ENCODE measurements at places on chromosomes 16 and 17. TPM values are rescaled to one million over a fixed set of nuclear protein-coding genes. Genes with fewer than 3 reads are reported as not detected.

DNA sequence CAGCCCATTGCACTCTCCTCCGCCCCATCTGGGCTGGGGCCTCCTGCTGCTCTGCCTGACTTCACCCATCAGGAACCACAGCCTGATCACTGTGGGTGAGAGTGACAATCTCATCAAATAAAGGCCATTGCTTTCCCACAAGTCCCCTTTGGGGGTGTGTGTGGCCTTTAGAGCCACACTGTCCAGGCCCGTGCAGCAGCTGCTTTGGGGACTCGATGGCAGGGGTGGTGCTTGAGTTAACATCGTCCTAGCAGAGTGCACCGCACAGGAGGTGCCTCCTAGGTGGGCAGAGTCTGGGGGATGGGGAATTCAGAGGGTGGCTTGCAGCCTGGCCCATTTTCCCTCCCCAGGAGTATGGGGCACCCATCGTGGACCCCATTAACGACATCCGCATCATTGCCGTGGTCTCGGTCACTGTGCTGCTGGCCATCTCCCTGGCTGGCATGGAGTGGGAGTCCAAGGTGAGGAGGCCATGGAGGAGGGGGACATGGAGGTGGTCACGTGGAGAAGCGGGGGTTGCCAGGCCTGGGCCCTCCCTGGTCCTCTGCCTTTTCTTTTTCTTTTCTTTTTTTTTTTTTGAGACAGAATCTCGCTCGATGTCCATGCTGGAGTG lies 5.4 kb downstream of the SLC12A3 start:
- peaks cover 46% of the 10 kb centered on the region for H3K4me1 ChIP-seq
- H3K27ac ChIP-seq = peak overlapping the region; percentile 85
- peak overlapping the region; percentile 78 for H3K4me3 ChIP-seq

Gene HIGD1B
- total RNA-seq = not detected

DNA sequence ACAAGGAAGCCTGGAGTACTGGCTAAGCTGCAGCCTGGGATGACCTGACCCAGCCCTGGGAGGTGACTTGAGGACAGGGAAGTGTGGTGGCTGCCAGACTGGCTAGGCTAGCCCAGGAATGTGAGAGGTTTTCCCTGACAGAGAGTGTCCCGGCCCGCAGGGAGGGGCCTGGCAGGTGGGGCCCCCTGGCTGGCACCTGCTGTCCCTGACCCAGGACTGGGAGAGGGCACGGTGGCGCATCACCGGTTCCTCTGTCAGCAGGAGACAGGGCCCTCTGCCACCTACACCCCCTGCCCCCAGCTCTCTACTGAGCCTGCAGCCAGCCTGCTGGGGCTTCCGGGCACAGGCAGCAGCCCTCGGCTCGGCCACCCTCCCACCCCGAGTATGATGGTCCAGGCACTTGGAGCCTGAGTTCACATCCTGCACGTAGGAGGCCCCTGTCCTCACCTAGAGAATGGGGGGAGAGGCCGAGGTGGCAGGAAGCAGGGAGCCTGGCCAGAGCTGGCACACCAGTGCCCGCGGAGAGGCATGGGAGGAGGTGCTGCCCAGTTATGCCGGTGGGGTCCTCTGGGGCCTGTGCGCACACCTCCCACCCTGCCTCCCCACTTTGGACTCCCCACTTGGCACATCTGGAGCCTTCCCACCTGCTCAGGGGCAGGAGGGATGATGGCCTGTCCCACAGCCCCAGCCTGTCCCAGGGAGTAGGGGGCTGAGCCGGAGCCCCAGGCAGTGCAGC lies 528 bp downstream of the PRSS27 start:
- H3K36me3 ChIP-seq = no peaks in the 10 kb centered on the region
- DNase-seq = no peak
- H3K4me3 ChIP-seq = peak overlapping the region; percentile 52
- H3K4me1 ChIP-seq = peaks cover 15% of the 10 kb centered on the region
- H3K27ac ChIP-seq = no peak overlapping the region
- H3K27me3 ChIP-seq = peaks cover 6% of the 10 kb centered on the region

DNA sequence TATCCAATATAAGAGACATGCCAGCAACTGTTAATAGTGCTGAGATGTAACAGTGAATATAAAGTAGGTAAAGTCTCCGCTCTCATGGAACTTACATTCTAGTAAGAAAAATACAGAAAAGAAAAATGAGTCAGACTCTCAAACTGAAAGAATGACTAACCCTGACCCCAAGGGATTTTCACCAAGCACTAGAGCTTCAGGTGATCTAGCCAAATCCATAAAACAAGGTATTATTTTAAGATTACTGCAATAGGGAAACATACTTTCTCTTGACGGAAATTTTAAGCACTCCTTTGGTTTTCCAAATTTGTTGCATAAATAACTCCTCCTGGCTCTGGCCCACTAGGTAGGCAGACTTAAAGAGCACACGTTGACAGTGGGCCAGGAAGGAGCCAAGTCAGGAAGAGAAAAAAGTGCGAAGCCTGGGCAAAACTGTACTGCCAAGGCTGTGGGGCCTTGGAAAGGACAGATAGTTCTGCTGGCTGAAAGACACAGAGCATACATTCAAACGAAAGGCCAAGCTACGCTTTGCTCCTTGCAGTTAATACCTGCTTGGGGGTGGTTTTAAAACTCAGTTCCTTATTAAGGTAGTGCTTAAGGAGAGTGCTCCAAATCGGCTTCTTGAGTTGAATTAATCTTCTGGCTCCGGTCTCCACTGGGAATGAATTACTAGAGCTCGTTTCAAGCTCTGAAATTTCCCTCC lies 1.4 kb downstream of the GOT2 start:
- H3K36me3 ChIP-seq = peaks cover 9% of the 10 kb centered on the region
- H3K27ac ChIP-seq = peak overlapping the region; percentile 62
- peak overlapping the region; percentile 98 for H3K4me3 ChIP-seq
- H3K4me1 ChIP-seq = peaks cover 36% of the 10 kb centered on the region
- no peak for DNase-seq
- no peaks in the 10 kb centered on the region for H3K27me3 ChIP-seq

Gene PCGF2
- total RNA-seq = not detected

Gene P2RX1
- total RNA-seq = 26.0 TPM

- H3K4me1 ChIP-seq = peaks cover 45% of the 10 kb centered on the region
- H3K27ac ChIP-seq = peak overlapping the region; percentile 99
- no peaks in the 10 kb centered on the region for H3K27me3 ChIP-seq
- H3K36me3 ChIP-seq = peaks cover 88% of the 10 kb centered on the region
- no peak for DNase-seq
- no peak overlapping the region for H3K4me3 ChIP-seq
Observed at GRCh38 chr17:48057626-48058025, 9.5 kb downstream of the NFE2L1 start.

- H3K36me3 ChIP-seq = peaks cover 72% of the 10 kb centered on the region
- peaks cover 32% of the 10 kb centered on the region for H3K4me1 ChIP-seq
- H3K27me3 ChIP-seq = no peaks in the 10 kb centered on the region
Observed at GRCh38 chr16:14640538-14640937, 7.8 kb downstream of the BFAR start.

GRCh38 chr17:46726206-46726605 lies 92.3 kb downstream of the WNT3 start:
- no peak for DNase-seq
- peaks cover 61% of the 10 kb centered on the region for H3K36me3 ChIP-seq
- peaks cover 26% of the 10 kb centered on the region for H3K4me1 ChIP-seq
- no peaks in the 10 kb centered on the region for H3K27me3 ChIP-seq

Gene PIPOX
- total RNA-seq = 8.7 TPM

DNA sequence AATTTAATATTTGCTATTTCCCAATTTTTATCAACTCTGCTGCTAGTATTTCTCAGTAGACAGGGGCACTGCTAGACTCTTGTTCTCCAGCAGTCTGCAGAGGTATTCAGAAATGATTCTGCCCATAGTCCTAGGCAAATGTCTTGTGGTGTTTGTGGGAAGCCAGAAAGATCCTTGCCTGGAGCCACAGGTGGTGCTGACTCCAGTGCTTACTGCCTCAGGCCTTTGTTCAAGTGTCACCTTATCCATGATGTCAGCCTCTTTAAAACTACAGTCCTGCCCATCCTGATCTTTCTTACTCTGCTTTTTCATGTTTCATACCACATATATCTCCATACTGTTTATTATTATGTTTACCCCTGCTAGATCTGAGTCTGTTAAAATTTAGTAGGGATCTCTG lies 26.5 kb downstream of the ZSWIM7 start:
- no peak overlapping the region for H3K27ac ChIP-seq
- H3K36me3 ChIP-seq = peaks cover 29% of the 10 kb centered on the region

DNA sequence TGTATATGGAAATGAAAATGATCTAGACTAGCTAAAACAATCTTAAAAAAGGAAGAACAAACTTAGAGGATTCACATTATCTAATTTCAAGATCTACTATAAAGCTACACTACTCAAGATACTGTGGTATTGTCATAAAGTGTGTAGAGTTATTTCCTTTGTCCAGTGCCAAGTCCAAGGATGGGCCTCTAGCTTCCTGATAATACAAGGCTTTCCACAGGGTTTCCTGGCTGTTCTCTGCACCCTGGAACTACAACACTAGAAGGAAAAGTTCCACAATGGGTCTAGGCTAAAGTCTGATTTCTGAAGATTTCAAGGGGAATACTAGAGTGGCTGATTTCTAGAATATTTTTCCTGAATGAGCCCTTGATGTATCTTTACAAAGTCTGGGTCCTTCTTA lies 34.2 kb downstream of the TBC1D3B start:
- H3K27me3 ChIP-seq = no peaks in the 10 kb centered on the region
- peaks cover 39% of the 10 kb centered on the region for H3K4me1 ChIP-seq
- H3K27ac ChIP-seq = no peak overlapping the region
- H3K4me3 ChIP-seq = no peak overlapping the region
- no peak for DNase-seq
- H3K36me3 ChIP-seq = peaks cover 2% of the 10 kb centered on the region

Gene CLDN9
- total RNA-seq = not detected

Gene SPECC1
- total RNA-seq = 7.5 TPM

- H3K4me3 ChIP-seq = no peak overlapping the region
- no peak overlapping the region for H3K27ac ChIP-seq
- H3K4me1 ChIP-seq = peaks cover 27% of the 10 kb centered on the region
Observed at GRCh38 chr17:75850928-75851692, 4.0 kb downstream of the WBP2 start.

Gene TSPOAP1
- total RNA-seq = 22.5 TPM

Gene MT1H
- 1.3 TPM for total RNA-seq

Gene ZNF205
- total RNA-seq = not detected

Gene KRTAP3-2
- not detected for total RNA-seq

Gene PPL
- not detected for total RNA-seq

DNA sequence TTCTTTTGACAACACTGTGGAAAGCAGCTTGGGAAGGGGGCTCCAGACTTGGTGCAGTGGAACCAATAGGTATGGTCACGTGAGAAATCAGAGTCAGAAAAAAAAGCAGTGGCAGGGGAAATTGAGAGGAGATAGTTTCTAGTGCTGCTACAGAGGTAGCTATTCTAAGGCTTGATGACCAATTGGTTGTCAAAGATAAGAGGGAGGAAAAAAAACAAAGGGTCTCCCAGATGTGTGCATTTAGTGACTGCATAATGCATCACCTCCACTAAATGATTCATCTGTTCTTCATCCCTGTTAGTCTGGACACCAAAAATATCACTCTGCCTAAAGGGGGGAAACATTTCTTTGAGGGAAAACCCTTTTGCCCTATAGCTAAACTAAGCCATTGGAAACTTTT lies 56.5 kb downstream of the PIGL start:
- H3K36me3 ChIP-seq = peaks cover 5% of the 10 kb centered on the region
- no peak overlapping the region for H3K4me3 ChIP-seq
- H3K4me1 ChIP-seq = peaks cover 7% of the 10 kb centered on the region
- no peak overlapping the region for H3K27ac ChIP-seq
- no peak for DNase-seq

Gene CALB2
- total RNA-seq = not detected

Gene KRT33A
- not detected for total RNA-seq

Gene SGF29
- total RNA-seq = 34.1 TPM

DNA sequence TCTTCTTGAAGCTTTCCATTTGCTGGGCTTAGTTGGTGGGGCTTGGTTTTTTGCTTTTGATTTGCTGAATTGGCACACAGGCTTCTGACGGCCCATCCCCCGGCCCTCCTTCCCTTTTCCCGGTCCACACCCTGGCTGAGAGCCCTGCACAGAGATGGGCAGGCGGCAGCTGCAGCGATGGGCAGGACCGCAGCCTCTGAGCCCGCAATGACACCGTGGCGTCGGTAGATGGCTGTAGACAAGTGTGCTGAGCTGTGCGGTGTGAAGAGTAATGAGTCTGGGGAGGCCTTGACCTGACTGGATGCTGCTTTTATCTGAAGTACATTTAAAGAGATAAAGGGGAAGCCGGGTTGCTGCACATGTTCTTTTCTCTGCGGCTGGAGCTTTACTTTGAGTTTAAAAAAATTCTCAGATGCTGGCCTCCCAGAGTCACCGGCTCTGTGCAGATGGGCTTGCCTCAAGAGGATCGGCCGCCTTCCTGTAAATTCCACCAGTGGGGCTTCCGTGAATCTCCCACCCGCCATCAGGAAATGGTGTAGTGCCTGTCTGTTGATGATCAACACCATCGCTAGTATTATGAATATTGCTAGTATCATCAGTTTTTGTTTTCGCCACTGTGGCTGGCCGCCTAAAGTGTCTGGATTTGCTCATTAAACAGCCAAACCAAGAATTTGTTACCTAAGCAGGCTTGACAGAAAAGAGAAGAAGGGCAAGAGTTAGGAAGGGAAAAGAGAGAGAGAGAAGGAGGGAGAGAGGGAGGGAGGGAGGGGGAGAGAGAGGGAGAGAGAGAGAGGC lies 245.6 kb upstream of the RBFOX1 start:
- H3K36me3 ChIP-seq = no peaks in the 10 kb centered on the region
- no peak for DNase-seq
- H3K4me1 ChIP-seq = no peaks in the 10 kb centered on the region
- H3K27ac ChIP-seq = no peak overlapping the region
- no peaks in the 10 kb centered on the region for H3K27me3 ChIP-seq
- no peak overlapping the region for H3K4me3 ChIP-seq

- no peak for DNase-seq
- peak overlapping the region; percentile 10 for H3K27ac ChIP-seq
- peaks cover 25% of the 10 kb centered on the region for H3K4me1 ChIP-seq
- H3K27me3 ChIP-seq = no peaks in the 10 kb centered on the region
Observed at GRCh38 chr17:63819131-63819530, 8.1 kb upstream of the PSMC5 start.

Gene NKD1
- 1.5 TPM for total RNA-seq

- no peaks in the 10 kb centered on the region for H3K4me1 ChIP-seq
- no peak for DNase-seq
- H3K27ac ChIP-seq = no peak overlapping the region
- peaks cover 10% of the 10 kb centered on the region for H3K27me3 ChIP-seq
Observed at GRCh38 chr17:79066963-79067362, 7.7 kb upstream of the ENGASE start.

DNA sequence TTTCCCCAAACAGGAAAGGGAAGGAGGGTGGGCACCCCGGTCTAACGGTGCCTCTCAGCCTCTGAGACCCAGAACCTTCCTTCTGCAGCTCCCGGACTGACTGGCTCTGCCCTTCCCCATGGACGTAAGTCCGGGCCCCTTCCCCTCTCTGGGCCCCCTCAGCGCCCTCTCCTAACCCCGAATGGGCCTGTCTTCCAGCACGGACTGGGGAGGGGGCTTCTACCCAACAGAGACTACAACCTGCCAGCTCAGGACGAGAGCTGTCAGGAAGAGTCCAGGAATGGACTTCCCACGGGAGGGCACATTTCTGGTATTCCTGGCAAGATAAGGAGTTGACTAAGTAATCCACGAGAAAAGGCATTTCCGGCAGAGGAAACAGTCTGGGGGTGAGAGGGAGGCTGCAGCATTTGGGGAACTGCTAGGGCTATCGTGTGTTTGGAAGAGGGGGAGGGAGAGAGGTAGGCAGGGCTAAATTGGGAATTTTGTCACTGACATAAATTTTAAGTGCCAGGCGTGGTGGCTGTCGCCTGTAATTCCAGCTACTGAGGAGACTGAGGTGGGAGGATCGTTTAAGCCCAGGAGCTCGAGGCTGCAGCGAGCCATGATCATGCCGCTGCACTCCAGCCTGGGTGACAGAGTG lies 12.1 kb upstream of the ALDOA start:
- no peak for DNase-seq
- H3K4me1 ChIP-seq = peaks cover 9% of the 10 kb centered on the region
- no peaks in the 10 kb centered on the region for H3K27me3 ChIP-seq
- H3K4me3 ChIP-seq = peak overlapping the region; percentile 84
- H3K36me3 ChIP-seq = no peaks in the 10 kb centered on the region

- DNase-seq = no peak
- H3K4me1 ChIP-seq = no peaks in the 10 kb centered on the region
Observed at GRCh38 chr16:86072328-86073102, 173.6 kb downstream of the IRF8 start.
